Neural progenitor cell (in vitro differentiated cells): ENCODE measurements at places on chromosomes 16 and 17. TPM values are rescaled to one million over a fixed set of nuclear protein-coding genes. Genes with fewer than 3 reads are reported as not detected.

GRCh38 chr17:39150104-39150634 lies 1.3 kb downstream of the PLXDC1 start:
- no peak for DNase-seq
- no peaks in the 10 kb centered on the region for H3K36me3 ChIP-seq
- H3K4me3 ChIP-seq = no peak overlapping the region
- no peak overlapping the region for H3K27ac ChIP-seq

DNA sequence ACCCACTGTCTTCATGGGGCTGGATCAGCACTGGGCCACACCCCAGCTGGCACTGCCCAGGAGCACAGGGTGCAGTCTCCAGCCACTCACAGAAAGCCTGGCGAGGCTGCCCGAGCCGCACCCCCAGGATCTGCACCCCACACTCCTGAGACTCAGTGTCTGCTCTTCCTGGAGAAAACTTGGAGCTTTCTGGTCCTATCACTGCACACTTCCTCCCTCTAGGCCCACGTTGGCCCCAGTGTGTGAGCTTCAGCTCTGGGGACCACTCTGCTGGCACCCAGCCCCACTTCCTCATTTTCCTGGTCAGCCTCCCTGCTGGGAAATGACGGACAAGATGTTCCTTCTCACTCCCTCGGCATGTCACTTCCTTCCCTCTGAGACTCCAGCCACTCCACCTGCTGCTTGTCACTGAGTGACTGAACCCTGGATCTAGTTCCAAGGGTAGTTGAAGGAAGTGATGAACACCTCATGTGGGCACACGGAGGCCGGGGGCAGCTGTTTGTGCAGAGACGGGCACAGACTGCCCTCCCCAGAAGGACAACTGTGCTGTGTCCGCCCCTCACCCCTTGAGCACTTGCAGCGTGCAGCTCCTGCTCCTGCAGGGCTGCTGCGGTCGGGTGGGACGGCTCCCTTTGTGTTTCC lies 29.0 kb downstream of the ZC3H18 start:
- no peaks in the 10 kb centered on the region for H3K36me3 ChIP-seq
- H3K27ac ChIP-seq = no peak overlapping the region
- no peaks in the 10 kb centered on the region for H3K27me3 ChIP-seq
- no peaks in the 10 kb centered on the region for H3K4me1 ChIP-seq

GRCh38 chr16:69448470-69449193 lies 24.2 kb downstream of the CYB5B start:
- no peak overlapping the region for H3K4me3 ChIP-seq
- DNase-seq = no peak
- no peaks in the 10 kb centered on the region for H3K27me3 ChIP-seq
- H3K27ac ChIP-seq = no peak overlapping the region
- no peaks in the 10 kb centered on the region for H3K36me3 ChIP-seq

- no peak overlapping the region for H3K27ac ChIP-seq
- peaks cover 41% of the 10 kb centered on the region for H3K27me3 ChIP-seq
- no peak for DNase-seq
- peaks cover 30% of the 10 kb centered on the region for H3K4me1 ChIP-seq
- no peaks in the 10 kb centered on the region for H3K36me3 ChIP-seq
- no peak overlapping the region for H3K4me3 ChIP-seq
Observed at GRCh38 chr17:57784226-57784895, 39.3 kb upstream of the CCDC182 start.

EMC8 gene
- total RNA-seq = 25.1 and 38.7 TPM in 2 replicates

- no peak overlapping the region for H3K4me3 ChIP-seq
- H3K27ac ChIP-seq = no peak overlapping the region
- H3K27me3 ChIP-seq = no peaks in the 10 kb centered on the region
- no peaks in the 10 kb centered on the region for H3K4me1 ChIP-seq
- no peaks in the 10 kb centered on the region for H3K36me3 ChIP-seq
Observed at GRCh38 chr17:14882131-14882530, 383.0 kb downstream of the PMP22 start.

CD79B gene
- total RNA-seq = 1.6 TPM in 1 of 2 replicates, not detected in the other

GRCh38 chr16:73480381-73480780 lies 432.5 kb upstream of the ZFHX3 start:
- H3K4me1 ChIP-seq = peaks cover 10% of the 10 kb centered on the region
- no peaks in the 10 kb centered on the region for H3K36me3 ChIP-seq
- H3K27ac ChIP-seq = no peak overlapping the region
- H3K27me3 ChIP-seq = peaks cover 28% of the 10 kb centered on the region
- no peak overlapping the region for H3K4me3 ChIP-seq

DNA sequence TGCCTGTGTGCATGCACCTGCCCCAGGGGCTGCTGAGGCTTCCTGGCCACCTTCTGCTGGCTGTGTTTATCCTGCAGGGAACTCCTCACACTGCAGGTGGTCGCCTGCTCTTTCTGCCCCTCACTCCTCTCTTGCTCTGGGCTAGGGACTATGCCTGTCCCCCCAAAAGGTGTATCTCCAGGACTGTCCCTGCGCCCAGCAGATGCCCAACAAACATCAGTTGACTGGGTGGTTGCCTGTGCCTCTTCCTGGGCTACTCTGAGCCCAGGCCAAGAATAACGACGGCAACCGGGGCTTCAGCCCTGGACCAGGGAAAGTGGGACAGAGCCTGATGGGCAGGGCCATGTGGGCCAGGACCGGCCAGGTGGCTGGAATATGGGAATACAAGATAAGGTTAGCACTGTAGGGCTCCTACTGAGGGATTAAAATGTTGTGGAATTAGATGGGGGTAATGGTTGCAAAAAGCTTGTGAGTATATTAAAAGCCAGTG lies 55.4 kb downstream of the VAC14 start:
- no peaks in the 10 kb centered on the region for H3K27me3 ChIP-seq
- H3K4me3 ChIP-seq = no peak overlapping the region
- no peak for DNase-seq
- no peaks in the 10 kb centered on the region for H3K36me3 ChIP-seq
- no peak overlapping the region for H3K27ac ChIP-seq

DNA sequence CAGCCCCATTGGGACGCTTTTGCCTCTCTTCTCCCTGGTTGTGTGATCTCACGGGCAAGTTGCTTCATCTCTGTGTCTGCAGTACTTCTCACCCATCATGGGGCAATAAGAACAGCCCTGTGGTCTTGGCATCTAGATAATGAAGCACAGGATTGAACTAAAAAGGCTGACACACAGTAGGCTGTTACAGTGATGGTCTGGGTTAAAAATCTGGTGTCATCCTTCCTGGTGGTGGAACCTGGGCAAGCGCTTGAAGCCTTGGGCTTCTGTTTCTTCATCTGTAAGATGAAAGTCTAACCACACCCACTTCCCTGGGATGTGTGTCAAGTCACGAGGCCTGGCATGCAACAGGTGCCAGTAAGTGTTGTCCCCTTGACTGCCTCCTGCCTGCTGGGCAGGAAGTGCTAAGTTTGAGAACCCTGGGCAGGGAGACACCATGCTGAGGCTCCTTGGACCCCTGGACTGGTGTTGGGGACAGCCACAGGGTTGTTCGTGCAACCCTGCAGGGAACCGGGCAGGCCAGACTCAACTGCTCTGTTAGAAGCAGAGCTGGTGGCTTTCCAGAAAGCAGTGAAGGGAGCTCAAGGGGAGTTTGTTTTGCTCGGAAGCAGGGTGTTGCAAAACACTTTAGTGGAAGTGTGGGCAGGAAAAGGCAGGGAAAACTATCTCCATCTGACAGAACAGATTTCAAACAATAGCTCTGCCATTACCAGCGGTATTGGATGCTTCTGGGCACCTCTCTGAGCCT lies 5.9 kb upstream of the MAP2K3 start:
- DNase-seq = no peak
- no peaks in the 10 kb centered on the region for H3K36me3 ChIP-seq
- no peaks in the 10 kb centered on the region for H3K4me1 ChIP-seq
- H3K27me3 ChIP-seq = peaks cover 79% of the 10 kb centered on the region
- no peak overlapping the region for H3K4me3 ChIP-seq
- no peak overlapping the region for H3K27ac ChIP-seq

DNA sequence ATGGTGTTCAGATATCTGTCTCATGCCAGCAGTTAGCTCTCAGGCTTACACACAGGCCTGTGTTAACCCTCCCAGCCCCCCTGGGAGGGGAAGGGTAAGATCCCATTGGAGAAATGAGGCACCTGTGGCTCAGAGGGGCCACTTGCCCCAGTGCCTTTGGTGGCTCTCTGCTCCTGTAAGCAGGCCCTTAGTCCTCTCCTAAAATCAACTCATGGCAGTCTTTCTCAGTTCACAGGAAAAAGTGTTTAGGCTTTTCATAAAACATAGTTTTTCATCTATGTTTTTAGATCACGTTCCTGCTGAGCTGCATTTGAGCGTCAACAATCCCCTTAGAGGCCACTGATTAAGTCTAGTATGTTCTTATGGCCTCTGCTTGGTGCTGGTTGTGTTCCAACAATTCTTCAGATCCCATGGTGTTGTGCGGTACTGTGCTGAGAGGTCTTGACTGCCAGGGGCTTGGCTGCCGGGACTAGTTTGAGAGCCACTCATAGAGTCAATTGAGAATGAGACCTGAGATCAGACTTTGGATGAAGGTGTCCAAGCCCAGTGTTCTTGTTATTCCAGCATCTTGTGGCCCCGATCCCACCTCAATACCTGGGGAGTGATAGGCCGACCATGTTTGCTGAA lies 10.6 kb downstream of the TAOK2 start:
- DNase-seq = no peak
- no peak overlapping the region for H3K4me3 ChIP-seq
- H3K36me3 ChIP-seq = no peaks in the 10 kb centered on the region
- no peaks in the 10 kb centered on the region for H3K4me1 ChIP-seq
- no peak overlapping the region for H3K27ac ChIP-seq

KRTAP9-2 gene
- not detected in 2 replicates for total RNA-seq

ZNF423 gene
- 21.9 and 42.3 TPM in 2 replicates for total RNA-seq

- H3K4me3 ChIP-seq = no peak overlapping the region
- no peaks in the 10 kb centered on the region for H3K4me1 ChIP-seq
- H3K27ac ChIP-seq = no peak overlapping the region
- no peaks in the 10 kb centered on the region for H3K36me3 ChIP-seq
- no peaks in the 10 kb centered on the region for H3K27me3 ChIP-seq
- DNase-seq = no peak
Observed at GRCh38 chr17:78997231-78997741, 12.3 kb downstream of the CANT1 start.

GRCh38 chr17:78738698-78739097 lies 43.4 kb downstream of the CYTH1 start:
- H3K27me3 ChIP-seq = no peaks in the 10 kb centered on the region
- no peak overlapping the region for H3K4me3 ChIP-seq
- no peak overlapping the region for H3K27ac ChIP-seq
- DNase-seq = no peak

- H3K27ac ChIP-seq = no peak overlapping the region
- DNase-seq = no peak
- no peak overlapping the region for H3K4me3 ChIP-seq
- H3K27me3 ChIP-seq = peaks cover 6% of the 10 kb centered on the region
- no peaks in the 10 kb centered on the region for H3K36me3 ChIP-seq
Observed at GRCh38 chr16:86199871-86200695, 301.1 kb downstream of the IRF8 start.

SEPTIN12 gene
- total RNA-seq = not detected in 2 replicates

- H3K27me3 ChIP-seq = peaks cover 22% of the 10 kb centered on the region
- H3K27ac ChIP-seq = no peak overlapping the region
- H3K36me3 ChIP-seq = no peaks in the 10 kb centered on the region
Observed at GRCh38 chr17:57781386-57782061, 36.4 kb upstream of the CCDC182 start.

GRCh38 chr17:41624208-41625101 lies at the start of gene KRT17:
Gene KRT17, minus strand, starts transcription at chr17:41624575. Its CDS starts 66 bp downstream, at chr17:41624509.
- no peak for DNase-seq
- peaks cover 4% of the 10 kb centered on the region for H3K4me1 ChIP-seq

GRCh38 chr17:44865931-44866330 lies 18.2 kb downstream of the HIGD1B start:
- DNase-seq = no peak
- no peak overlapping the region for H3K4me3 ChIP-seq
- H3K27ac ChIP-seq = peak overlapping the region; percentile 22
- H3K27me3 ChIP-seq = no peaks in the 10 kb centered on the region
- peaks cover 9% of the 10 kb centered on the region for H3K36me3 ChIP-seq

GRCh38 chr16:26177438-26177837 lies 485.7 kb downstream of the HS3ST4 start:
- H3K36me3 ChIP-seq = no peaks in the 10 kb centered on the region
- no peak for DNase-seq
- H3K4me1 ChIP-seq = peaks cover 6% of the 10 kb centered on the region
- H3K4me3 ChIP-seq = no peak overlapping the region

CCDC200 gene
- not detected in 2 replicates for total RNA-seq

RSKR gene
- total RNA-seq = 26.5 and 31.8 TPM in 2 replicates

DNA sequence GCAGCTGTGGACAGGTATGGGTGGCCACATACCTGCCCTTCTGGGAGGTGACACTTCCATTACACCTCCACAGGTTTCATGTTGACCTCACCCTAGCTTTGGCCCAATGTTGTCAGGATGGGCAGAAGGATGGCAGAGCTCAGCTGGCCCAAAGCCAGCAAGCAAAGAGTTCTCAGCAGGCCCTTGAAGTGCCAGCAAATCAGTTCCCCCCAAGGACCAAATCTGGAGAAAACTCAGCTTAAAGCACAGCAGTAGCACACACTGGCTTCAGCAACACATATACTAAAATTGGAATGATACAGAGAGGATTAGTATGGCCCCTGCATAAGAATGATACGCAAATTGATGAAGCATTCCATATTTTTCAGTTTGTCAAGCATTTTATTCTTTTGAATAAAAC lies 13.4 kb downstream of the ARL4D start:
- no peak overlapping the region for H3K4me3 ChIP-seq
- DNase-seq = no peak
- H3K36me3 ChIP-seq = no peaks in the 10 kb centered on the region
- no peak overlapping the region for H3K27ac ChIP-seq
- no peaks in the 10 kb centered on the region for H3K27me3 ChIP-seq

PLEKHH3 gene
- 3.4 and 22.8 TPM in 2 replicates for total RNA-seq

DNA sequence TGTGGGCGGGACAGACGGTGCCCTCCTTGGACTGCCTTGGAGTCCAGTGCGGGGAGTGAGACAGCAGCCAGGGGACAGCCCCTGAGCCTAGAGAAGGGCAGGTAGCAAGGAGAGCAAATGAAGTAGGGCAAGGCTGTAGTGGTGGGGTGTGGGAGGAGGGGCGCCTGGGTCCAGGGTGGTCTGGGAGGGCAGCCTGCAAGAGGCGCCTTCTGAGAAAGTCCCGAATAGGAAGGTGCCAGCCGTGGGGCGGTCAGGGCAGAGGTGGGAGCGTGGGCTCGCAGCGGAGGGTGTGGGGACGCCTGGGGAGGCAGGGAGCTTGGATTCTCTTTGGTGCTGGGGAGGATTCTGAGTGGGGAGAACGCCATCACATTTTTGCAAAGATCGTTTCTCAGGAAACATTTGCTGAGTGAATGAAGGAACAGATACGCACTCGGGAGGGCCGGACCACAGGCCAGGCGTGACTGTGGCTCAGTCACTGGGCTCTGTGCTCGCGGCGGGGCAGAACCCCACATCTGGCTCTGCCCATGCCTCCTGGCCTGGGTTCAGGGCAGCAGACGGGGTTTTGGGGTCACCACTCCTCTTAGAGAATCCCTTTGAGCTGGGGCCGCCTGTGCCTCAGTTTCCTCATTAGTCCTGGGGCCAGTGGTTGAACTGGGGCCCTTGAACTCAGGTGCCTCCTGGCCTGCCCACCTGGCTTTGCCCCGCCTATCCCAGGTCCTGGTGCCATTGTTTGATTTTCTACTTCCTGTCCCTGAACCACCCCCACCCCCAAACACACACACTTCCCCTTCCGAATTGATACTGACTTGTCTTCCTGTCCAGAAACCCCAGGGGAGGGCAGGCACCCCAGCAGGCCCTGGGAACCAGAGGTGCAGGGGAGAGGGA lies 4.2 kb downstream of the SNN start:
- H3K27ac ChIP-seq = no peak overlapping the region
- H3K27me3 ChIP-seq = no peaks in the 10 kb centered on the region
- H3K4me3 ChIP-seq = no peak overlapping the region
- H3K4me1 ChIP-seq = peaks cover 25% of the 10 kb centered on the region
- H3K36me3 ChIP-seq = no peaks in the 10 kb centered on the region
- DNase-seq = no peak

GRCh38 chr17:51486091-51486490 lies 225.7 kb downstream of the UTP18 start:
- H3K4me3 ChIP-seq = no peak overlapping the region
- H3K36me3 ChIP-seq = no peaks in the 10 kb centered on the region
- H3K27me3 ChIP-seq = no peaks in the 10 kb centered on the region

GRCh38 chr16:67537636-67538591 lies 9.3 kb downstream of the RIPOR1 start:
- no peak overlapping the region for H3K27ac ChIP-seq
- H3K4me1 ChIP-seq = peaks cover 7% of the 10 kb centered on the region
